ENCODE measurements at places on chromosomes 3 and 15. TPM values are rescaled to one million over a fixed set of nuclear protein-coding genes. Genes with fewer than 3 reads are reported as not detected.

The SUSD5 gene
- 1.5 TPM for total RNA-seq

The IQCH gene
- total RNA-seq = 4.2 TPM

The SMCO1 gene
- total RNA-seq = not detected

The FBXO40 gene
- not detected for total RNA-seq

The ELL3 gene
- total RNA-seq = 2.7 TPM

The GOLGA8Q gene
- total RNA-seq = 1.8 TPM

The SCN11A gene
- not detected for total RNA-seq

The PAK6 gene
- 0.28 TPM for total RNA-seq

The LDHAL6B gene
- not detected for total RNA-seq

The GASK1A gene
- 1.5 TPM for total RNA-seq

The LNP1 gene
- 3.3 TPM for total RNA-seq

The HGD gene
- total RNA-seq = 3.0 TPM

The MLF1 gene
- 13.7 TPM for total RNA-seq

The AGBL1 gene
- total RNA-seq = not detected

The OXNAD1 gene
- 11.3 TPM for total RNA-seq

The CCR8 gene
- not detected for total RNA-seq

The IREB2 gene
- 30.0 TPM for total RNA-seq

The ADGRG7 gene
- total RNA-seq = 0.30 TPM

The PARP15 gene
- total RNA-seq = under 0.01 TPM

The RBPMS2 gene
- total RNA-seq = not detected

The C3orf85 gene
- not detected for total RNA-seq

The ZNF80 gene
- not detected for total RNA-seq

The C3orf22 gene
- total RNA-seq = not detected

The NLGN1 gene
- total RNA-seq = 0.92 TPM

The PCSK6 gene
- total RNA-seq = 1.2 TPM

The CKMT1A gene
- not detected for total RNA-seq

The LRRC15 gene
- 2.2 TPM for total RNA-seq

The SAXO2 gene
- total RNA-seq = 1.2 TPM

The CKMT1B gene
- total RNA-seq = not detected

The GLDN gene
- total RNA-seq = under 0.01 TPM

The FILIP1L gene
- 20.7 TPM for total RNA-seq

The CRYGS gene
- 2.4 TPM for total RNA-seq

Data from smooth muscle cell of the umbilical artery (primary cell).